ENCODE measurements at places on chromosomes 5 and 9. TPM values are rescaled to one million over a fixed set of nuclear protein-coding genes. Genes with fewer than 3 reads are reported as not detected.

- DNase-seq, result peak; percentile 75
Observed at GRCh38 chr9:70411121-70411929, 3.1 kb downstream of the KLF9 start.

DNA sequence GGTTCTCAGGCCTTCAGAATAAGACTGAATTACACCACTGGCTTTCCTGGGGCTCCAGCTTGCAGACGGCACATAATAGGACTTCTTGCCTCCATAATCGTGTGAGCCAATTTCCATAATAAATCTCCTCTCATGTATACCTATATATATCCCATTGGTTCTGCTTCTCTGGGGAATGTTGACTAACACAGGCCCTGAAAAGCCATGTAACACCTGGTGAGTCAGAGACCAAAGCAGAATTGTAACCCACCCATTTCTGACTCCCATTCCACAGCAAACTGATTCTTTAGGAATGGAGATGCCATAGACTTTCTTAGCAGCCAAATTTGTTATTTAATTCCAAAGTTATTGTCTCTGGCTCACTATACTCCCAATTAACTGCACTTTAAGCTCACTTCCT is 85.4 kb upstream of the AGXT2 start:
- DNase-seq, result no peak

Gene WDR55
- total RNA-seq, result 15.4 TPM

GRCh38 chr9:73074176-73074708 is 77.4 kb upstream of the ANXA1 start:
- DNase-seq, result no peak

GRCh38 chr9:120877276-120878034 is 467 bp upstream of the PHF19 start:
- DNase-seq, result peak; percentile 78

DNA sequence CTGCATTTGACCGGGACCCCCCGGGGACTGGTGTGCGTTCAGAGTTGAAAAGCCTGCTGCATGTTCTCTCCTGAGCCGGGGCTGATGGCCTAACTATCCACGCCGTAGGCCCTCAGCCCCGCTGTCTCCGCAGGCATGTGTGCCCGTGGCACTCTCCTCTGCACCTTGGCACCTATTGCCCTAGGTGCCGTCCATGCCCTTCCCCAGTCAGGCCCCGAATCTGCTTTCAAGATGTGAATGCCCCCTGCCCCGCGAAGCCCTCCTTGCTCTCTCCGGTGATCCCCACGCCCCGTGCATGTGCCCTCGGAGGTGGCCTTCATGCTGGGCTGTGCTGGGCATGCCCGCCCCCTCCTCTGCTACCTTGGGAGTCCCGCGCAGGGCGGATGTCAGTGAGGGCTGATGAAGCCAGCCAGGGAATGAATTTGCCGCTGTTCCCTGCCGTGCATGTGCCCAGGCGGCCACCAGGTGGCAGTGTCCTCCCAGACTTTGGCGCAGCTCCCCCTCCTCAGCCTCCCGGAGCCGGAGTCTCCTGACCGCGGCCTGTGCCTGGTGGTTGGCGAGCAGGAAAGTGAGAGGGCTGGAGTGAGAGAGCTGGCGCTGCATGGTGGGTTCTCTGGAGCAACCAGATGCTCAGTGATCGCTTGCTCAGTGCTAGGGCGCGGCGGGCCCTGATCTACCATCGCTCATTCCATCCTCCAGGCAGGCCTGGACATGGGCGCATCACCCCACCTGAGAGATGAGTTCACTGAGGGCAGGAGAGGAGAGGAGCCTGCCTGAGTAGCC is 112.9 kb upstream of the LMX1B start:
- peak; percentile 29 for DNase-seq

DNA sequence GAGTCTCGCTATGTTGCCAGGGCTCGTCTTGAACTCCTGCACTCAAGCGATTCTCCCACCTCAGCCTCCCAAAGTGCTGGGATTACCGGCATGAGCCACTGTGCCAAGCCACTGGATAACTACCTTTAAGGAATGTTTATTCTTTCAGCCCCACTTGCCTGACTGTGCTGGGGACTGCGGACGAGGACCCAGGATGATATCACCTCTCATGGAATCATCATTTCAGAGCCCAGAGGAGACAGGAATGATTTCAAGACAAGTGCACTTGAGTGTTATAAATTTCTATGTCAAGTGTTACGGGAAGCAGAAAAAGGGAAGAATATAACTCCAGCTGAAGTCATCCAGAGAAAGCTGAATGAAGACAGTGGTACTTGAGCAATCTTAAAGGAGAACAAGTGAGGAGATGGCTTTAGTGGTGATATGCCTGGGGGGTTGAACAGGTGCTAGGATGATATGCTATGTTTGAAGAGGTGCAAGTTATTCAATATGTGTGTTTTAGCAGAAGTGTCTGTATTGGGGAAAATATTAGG is 109.3 kb downstream of the DCP2 start:
- no peak for DNase-seq

DNA sequence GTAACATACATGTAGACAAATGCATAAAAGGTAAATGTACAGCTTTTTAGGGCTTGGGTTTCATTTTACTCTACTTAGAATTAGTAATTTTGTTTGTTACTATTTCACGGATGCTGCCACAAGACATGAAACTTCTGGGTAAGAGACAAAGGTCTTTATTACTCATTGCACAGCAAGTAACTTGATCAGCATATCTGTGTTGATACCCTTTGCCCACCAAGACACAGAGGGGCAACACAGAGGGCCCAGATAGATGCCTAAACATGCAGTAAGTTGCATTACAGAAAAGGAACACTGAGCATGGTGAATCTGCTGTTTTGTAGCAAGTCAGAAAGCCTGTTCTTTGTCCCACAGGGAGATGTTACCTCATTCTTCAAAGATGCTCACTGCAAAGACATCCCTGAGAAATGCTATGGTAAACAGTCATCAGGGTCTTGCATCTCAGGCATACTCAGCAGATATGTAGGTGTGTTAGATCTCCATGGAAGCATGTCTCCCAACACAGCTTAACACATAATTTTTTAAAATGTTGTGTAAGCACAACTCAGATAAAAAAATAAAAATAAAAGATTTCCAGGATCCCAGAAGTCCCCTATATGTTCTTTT is 10.3 kb downstream of the ITGA2 start:
- no peak for DNase-seq
